ENCODE measurements at places on chromosomes 11 and 22.

GRCh38 chr11:115912484-115912945 lies 408.3 kb upstream of the CADM1 start:
- H3K4me3 ChIP-seq = no peak overlapping the region
- H3K36me3 ChIP-seq = no peaks in the 10 kb centered on the region
- no peak overlapping the region for H3K27ac ChIP-seq
- no peaks in the 10 kb centered on the region for H3K4me1 ChIP-seq
- no peaks in the 10 kb centered on the region for H3K27me3 ChIP-seq

GRCh38 chr22:44603767-44604166 lies 98.2 kb upstream of the PRR5 start:
- no peak overlapping the region for H3K4me3 ChIP-seq
- H3K27ac ChIP-seq = no peak overlapping the region
- H3K36me3 ChIP-seq = peaks cover 2% of the 10 kb centered on the region

- no peaks in the 10 kb centered on the region for H3K4me1 ChIP-seq
- no peak overlapping the region for H3K27ac ChIP-seq
- no peak for DNase-seq
- no peaks in the 10 kb centered on the region for H3K27me3 ChIP-seq
Measured at GRCh38 chr11:126893796-126894195, 106.8 kb downstream of the KIRREL3 start.

DNA sequence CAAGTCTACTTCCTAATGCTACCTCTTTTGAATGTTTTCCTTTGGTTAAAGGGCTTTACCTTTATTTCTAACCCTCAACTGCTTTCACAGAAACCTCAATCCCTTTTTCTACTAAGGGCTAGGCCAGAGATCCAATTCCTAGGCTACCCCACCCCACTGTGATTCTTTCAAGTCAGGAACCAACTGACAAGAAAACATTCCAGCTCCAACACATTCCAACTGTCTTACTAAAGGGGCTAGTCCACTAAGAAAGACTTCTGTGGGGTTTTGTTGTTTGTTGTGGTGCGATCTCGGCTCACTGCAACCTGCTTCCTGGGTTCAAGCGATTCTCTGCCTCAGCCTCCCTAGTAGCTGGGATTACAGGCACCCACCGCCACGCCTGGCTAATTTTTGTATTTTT lies 151.3 kb downstream of the APOL5 start:
- no peak overlapping the region for H3K27ac ChIP-seq
- no peaks in the 10 kb centered on the region for H3K4me1 ChIP-seq
- H3K36me3 ChIP-seq = no peaks in the 10 kb centered on the region
- DNase-seq = no peak

DNA sequence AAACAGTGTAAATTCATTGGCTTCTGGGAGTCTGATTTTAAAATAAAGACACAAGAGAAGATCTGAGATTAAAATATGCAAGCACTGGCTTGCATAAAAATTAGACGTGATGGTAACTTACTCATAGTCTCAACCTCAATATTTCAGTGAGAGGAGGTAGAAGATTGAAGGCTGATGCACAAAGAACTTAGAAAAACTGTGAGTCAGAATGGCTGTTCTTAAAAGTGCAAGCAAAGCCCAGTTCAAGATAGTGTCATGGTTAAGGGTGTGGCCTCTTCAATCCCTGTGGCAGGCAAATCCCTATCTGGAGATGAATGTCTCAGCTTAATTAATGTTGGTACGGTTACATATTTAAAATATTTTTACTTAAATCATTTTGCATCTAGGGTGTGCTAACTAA lies 33.6 kb upstream of the FIBIN start:
- no peaks in the 10 kb centered on the region for H3K4me1 ChIP-seq
- DNase-seq = no peak
- H3K27ac ChIP-seq = no peak overlapping the region
- H3K27me3 ChIP-seq = no peaks in the 10 kb centered on the region

GRCh38 chr11:65530157-65530496 lies 5.2 kb downstream of the SCYL1 start:
- H3K27me3 ChIP-seq = no peaks in the 10 kb centered on the region
- no peak overlapping the region for H3K4me3 ChIP-seq
- peaks cover 12% of the 10 kb centered on the region for H3K4me1 ChIP-seq

DNA sequence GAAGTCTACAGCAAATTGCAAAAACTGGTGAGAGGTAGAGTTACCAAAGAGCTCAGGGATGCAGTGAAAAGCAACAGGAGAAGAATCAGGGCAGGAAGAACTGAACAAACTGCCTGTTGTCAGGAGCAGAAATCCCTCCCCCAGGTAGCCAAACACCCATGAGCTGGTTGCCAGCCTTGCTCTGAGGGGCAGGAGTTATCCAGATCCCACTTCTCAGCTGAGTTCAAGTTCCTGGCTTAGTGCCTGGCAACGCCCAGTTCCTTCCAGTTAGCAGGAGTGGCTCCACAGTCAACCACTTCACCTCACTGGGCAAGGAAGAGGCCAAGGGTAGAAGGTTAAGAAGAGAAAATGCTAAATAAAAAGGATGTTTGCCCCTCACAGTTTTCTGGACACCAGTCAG lies 1.9 kb upstream of the MPZL2 start:
- peaks cover 6% of the 10 kb centered on the region for H3K4me1 ChIP-seq
- H3K36me3 ChIP-seq = no peaks in the 10 kb centered on the region
- peaks cover 35% of the 10 kb centered on the region for H3K27me3 ChIP-seq
- H3K4me3 ChIP-seq = no peak overlapping the region
- DNase-seq = no peak

- H3K27ac ChIP-seq = no peak overlapping the region
- peaks cover 5% of the 10 kb centered on the region for H3K4me1 ChIP-seq
- no peak overlapping the region for H3K4me3 ChIP-seq
- no peaks in the 10 kb centered on the region for H3K27me3 ChIP-seq
- DNase-seq = no peak
Measured at GRCh38 chr22:49567899-49568750, 259.5 kb downstream of the BRD1 start.

GRCh38 chr22:35630387-35630793 lies 13.3 kb upstream of the MB start:
- H3K36me3 ChIP-seq = no peaks in the 10 kb centered on the region
- peak overlapping the region; percentile 94 for H3K27ac ChIP-seq
- DNase-seq = no peak
- H3K4me1 ChIP-seq = peaks cover 25% of the 10 kb centered on the region

- no peaks in the 10 kb centered on the region for H3K27me3 ChIP-seq
- no peaks in the 10 kb centered on the region for H3K36me3 ChIP-seq
- peak overlapping the region; percentile 10 for H3K27ac ChIP-seq
- H3K4me3 ChIP-seq = no peak overlapping the region
Measured at GRCh38 chr11:88178191-88178590, 2.9 kb upstream of the RAB38 start.

- peaks cover 3% of the 10 kb centered on the region for H3K36me3 ChIP-seq
- no peak overlapping the region for H3K27ac ChIP-seq
- H3K4me1 ChIP-seq = no peaks in the 10 kb centered on the region
- no peak overlapping the region for H3K4me3 ChIP-seq
- H3K27me3 ChIP-seq = peaks cover 58% of the 10 kb centered on the region
Measured at GRCh38 chr11:13040969-13041561, 31.9 kb downstream of the RASSF10 start.

DNA sequence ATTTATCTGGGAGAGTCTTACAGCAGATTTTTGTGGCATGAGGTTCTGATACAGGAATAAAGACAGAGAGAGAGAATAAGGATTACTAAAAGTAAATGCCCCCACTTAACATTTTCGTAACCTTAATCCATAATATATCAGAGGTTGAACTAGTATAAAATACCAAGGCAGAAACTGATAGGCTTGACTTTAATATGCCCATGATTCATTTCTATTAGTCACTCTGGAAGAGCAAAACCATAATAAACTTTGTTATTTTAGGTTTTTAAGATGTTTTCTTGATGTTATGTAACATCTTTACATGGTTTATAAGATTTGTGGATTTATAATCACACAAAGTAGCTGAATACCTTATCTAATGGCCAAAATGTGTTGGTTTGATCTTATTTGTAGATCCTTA lies 19.1 kb downstream of the GUCY1A2 start:
- no peak for DNase-seq
- H3K27me3 ChIP-seq = no peaks in the 10 kb centered on the region
- H3K4me1 ChIP-seq = no peaks in the 10 kb centered on the region
- no peaks in the 10 kb centered on the region for H3K36me3 ChIP-seq

DNA sequence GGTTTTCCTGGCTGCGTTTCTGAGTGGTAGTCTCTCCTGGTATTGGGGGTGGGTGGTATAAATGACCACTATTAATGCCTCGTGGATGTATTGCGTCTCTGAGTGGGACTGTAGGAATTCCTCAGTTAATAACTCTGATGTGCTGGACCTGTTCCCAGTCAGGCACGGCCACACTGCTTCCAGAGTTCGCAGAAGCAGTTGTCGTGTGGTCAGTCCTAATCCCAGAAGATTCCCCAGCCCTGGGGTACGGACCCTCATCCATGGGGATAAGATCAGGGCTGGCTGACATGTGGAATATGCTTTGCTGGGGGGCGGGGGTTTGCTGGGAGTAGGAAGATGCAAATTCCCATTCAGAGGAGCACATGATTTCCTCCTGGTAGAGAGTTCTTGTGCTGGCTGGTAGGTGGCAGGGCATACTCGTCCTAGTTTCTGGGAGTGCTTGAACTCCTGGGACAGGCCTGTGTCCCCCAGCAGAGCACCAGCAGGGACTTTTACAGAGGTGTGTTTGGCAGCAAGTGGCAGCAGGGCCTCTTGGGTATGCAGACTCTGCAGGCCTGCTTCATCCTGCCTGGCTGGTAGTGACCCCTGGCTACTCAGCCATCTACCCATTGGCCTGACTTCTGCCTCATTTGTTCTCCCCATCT lies 157.4 kb downstream of the NAV2 start:
- no peaks in the 10 kb centered on the region for H3K36me3 ChIP-seq
- no peak overlapping the region for H3K4me3 ChIP-seq
- DNase-seq = no peak
- no peaks in the 10 kb centered on the region for H3K27me3 ChIP-seq

GRCh38 chr22:41406410-41406809 lies 24.7 kb downstream of the TEF start:
- no peak for DNase-seq
- H3K4me3 ChIP-seq = no peak overlapping the region
- no peaks in the 10 kb centered on the region for H3K27me3 ChIP-seq
- H3K36me3 ChIP-seq = no peaks in the 10 kb centered on the region

- no peaks in the 10 kb centered on the region for H3K27me3 ChIP-seq
- peak overlapping the region; percentile 6 for H3K27ac ChIP-seq
- H3K36me3 ChIP-seq = peaks cover 27% of the 10 kb centered on the region
- DNase-seq = no peak
- H3K4me1 ChIP-seq = peaks cover 30% of the 10 kb centered on the region
Measured at GRCh38 chr22:46897246-46897623, 134.8 kb downstream of the TBC1D22A start.

- no peak for DNase-seq
- H3K27me3 ChIP-seq = no peaks in the 10 kb centered on the region
- no peak overlapping the region for H3K4me3 ChIP-seq
- no peaks in the 10 kb centered on the region for H3K4me1 ChIP-seq
Measured at GRCh38 chr11:120413480-120413879, 77.3 kb downstream of the ARHGEF12 start.

GRCh38 chr11:62851807-62852522 lies 12.6 kb upstream of the WDR74 start:
- peak overlapping the region; percentile 71 for H3K27ac ChIP-seq
- H3K4me3 ChIP-seq = no peak overlapping the region
- no peak for DNase-seq
- peaks cover 48% of the 10 kb centered on the region for H3K4me1 ChIP-seq
- no peaks in the 10 kb centered on the region for H3K27me3 ChIP-seq
- peaks cover 52% of the 10 kb centered on the region for H3K36me3 ChIP-seq

DNA sequence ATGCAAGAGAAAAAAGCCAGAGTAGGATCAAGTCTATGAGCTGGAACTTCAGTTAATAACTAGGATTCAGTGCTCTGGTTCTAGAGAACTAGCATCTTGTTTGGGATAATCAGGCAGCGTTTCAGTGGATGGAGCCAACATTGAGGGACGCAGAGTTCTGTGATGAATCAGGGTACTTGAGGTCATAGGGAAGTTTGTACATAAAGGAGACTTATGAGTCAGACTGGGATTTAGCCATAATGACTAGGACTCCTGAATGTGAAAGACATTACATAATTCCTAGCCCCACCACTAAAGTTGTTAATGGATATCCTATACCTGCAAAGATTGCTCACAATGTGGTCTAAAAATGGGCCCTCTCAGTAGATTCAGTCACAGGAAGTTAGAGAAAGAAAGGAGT lies 6.8 kb downstream of the SLN start:
- no peaks in the 10 kb centered on the region for H3K4me1 ChIP-seq
- H3K36me3 ChIP-seq = no peaks in the 10 kb centered on the region
- no peak overlapping the region for H3K4me3 ChIP-seq
- no peak overlapping the region for H3K27ac ChIP-seq

DNA sequence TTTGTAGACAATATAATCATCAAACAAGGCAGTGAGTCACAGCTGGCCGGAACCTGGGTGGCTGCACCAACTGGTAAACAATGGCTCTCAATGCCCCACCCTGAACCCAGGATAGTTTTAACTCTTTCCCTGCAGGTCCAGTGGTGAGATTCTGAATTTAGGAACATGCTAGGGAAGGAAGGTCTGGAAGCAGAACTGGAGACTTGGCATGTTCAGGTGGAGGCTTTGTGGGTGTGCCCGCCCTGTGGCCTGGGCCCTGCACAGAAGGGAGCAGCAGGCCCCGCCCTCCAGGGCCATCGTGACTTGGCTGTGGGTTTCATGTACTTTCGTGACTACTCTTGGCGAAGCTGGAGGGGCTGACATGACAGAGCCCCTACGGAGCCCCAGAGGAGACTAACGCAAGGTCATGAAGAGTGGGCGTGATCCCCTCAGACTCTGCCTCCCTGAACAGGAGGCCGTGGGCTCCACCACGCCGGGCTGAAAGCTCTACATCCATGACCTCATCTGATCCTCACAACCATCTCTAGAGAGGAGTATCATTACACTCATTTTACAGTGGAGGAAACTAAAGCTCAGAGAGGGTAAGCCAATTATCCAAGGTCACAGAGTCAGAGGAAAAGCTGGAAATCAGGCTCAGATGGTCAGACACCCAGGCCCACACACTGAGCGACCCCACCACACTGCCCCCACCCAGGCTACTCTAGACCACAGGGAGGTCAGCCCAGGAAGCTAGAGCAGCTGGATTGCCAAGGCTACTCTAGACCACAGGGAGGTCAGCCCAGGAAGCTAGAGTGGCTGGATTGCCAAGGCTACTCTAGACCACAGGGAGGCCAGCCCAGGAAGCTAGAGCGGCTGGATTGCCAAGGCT lies 27.3 kb downstream of the MAFF start:
- no peak overlapping the region for H3K4me3 ChIP-seq
- no peaks in the 10 kb centered on the region for H3K27me3 ChIP-seq
- H3K27ac ChIP-seq = peak overlapping the region; percentile 65
- peaks cover 15% of the 10 kb centered on the region for H3K4me1 ChIP-seq
- DNase-seq = no peak

DNA sequence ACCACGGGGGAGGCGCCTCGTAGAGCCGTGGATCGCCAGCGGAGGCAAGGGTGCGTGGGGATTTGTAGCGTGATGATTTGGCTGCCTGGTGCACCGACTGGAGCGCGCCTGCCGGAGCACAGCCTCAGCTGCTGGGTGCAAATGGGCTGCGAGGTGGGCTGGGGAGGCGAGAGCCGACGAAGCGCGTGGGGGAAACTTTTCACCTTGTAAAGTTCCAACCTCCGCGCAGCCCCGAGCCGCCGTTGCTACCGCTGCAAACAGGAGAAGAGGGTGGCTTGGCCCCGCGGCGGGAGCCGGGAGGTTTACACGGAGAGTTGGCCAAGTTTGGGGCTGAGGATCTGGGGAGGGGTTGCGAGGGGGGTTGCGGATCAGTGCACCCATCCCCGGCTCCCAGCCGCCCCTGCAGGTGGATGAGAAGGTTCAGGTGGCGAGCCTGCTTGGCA lies 528 bp downstream of the FAT3 start:
- H3K4me1 ChIP-seq = no peaks in the 10 kb centered on the region
- no peak overlapping the region for H3K27ac ChIP-seq
- H3K36me3 ChIP-seq = no peaks in the 10 kb centered on the region
- DNase-seq = no peak
- H3K4me3 ChIP-seq = no peak overlapping the region
